ENCODE measurements at places on chromosomes 3 and 15. TPM values are rescaled to one million over a fixed set of nuclear protein-coding genes. Genes with fewer than 3 reads are reported as not detected.

DNA sequence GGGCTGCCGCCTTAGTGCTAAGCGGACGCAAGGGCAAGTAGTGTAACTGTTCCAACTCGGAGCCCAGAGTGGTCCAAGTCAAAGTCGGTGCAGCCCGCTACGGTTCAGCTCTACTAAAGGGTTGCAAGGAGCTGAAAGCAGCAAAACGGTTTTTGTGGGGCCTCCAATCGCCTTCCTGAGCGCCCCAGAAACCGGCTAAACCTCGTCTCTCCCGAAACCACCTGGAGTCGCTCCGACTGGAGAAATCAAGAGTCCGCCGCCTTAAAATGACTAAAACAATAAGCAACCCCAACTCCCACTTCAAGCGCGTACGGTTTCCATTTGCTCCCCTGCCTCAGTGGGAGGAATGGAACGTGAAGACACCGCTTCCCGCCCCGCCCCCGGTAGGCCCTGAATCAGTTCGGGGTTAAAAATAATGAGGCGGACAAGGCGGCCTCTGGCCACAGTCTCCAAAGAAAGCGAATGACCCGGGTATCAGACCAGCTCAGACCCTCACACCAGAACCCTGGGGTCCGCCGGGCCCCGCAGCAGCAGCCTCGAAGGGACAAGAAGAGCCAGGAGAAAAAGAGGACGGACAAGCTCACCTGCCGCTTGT is 401 bp downstream of the SEC11A start:
- DNase-seq = peak; percentile 51

DNA sequence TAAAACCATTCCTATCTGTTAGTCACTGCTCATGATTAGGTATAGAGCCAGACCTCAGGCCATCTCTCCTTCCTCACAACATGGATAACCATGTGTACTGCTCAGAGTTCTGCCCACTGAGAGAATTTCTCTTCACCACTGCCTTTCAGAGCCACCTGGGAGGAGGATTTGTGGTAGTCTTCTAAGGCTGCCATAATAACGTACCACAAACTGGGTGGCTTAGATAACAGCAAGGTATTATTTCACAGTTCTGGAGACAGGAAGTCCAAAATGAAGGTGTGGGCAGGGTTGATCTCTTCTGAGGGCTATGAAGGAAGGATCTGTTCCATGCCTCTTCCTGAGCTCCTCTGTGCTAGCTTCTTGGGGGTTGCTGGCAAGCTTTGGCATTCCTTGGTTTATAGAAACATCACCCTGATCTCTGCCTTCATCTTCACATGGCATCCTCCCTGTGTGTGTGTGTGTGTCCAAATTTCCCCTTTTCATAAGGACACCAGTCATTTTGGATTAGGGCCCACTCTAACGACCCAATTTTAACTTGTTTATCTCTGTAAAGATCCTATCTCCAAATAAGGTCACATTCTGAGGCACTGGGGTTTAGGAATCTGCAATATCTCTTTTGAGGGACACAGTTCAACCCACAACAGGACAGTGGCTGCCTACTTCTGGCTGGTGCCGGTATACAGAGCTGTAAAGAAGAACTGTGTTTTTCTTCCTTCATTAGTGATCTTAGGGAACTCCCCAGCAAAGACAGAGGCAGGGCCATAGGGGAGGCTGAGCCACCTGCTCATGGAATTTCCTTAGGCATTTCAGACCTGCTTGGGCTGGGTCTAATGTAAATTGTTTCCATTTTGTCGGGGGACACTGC is 42.1 kb upstream of the NOX5 start:
- no peak for DNase-seq

DNA sequence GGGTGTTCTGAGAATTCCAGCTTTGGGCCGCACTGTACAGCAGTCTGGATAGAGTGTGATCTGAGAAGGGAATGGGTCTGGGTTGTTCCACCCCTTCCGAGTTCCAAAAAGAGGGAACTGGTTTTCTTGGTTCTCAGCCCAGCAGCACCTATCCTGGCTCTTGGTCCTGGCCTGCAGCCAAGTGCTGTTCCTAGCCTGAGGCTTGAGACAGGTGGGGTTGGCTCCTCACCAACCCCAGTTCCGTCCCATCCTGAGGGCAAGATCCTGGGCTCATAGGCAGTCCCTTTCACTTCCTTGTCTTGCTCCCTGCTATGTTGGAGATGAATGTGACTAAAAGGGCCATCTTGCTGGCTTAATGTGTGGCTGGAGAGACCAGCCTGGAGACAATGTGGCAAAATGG is 15.2 kb downstream of the IVD start:
- DNase-seq = peak; percentile 21

- peak; percentile 16 for DNase-seq
Observed at GRCh38 chr3:197787412-197787811, 3.6 kb upstream of the LRCH3 start.

- DNase-seq = peak; percentile 48
Observed at GRCh38 chr3:197149528-197149927, 119.9 kb upstream of the MELTF start.

DNA sequence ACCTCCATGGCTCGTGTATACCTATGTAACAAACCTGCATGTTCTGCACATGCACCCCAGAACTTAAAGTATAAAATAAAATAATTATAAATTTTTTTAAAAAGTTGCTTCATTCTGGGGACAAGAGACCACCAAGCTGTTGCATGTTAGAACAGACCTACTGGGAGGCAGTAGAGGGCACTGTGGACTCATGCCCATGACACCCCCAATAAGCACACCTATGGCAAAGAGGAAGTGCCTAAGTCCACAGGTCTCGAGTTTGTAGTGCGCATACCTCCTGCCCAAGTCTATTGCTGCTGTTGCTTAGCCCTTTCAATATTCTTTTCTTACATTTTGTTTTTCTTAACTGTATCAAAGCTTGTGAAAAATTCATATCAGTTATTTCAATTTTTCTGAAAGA is 267.9 kb upstream of the THBS1 start:
- DNase-seq = peak; percentile 60

The TEX55 gene
- not detected for total RNA-seq

The SERF2 gene
- total RNA-seq = 787 TPM

The C2CD4A gene
- total RNA-seq = 2.7 TPM

The KCNMB3 gene
- total RNA-seq = 3.9 TPM

The CCR8 gene
- total RNA-seq = not detected

The SLC2A2 gene
- total RNA-seq = not detected

The GOLGA8G gene
- total RNA-seq = not detected

The ZBED2 gene
- not detected for total RNA-seq

All from dermis blood vessel endothelial cell (primary cell).